SJSA1 (cell line): ENCODE measurements at places on chromosomes 6 and 20.
A peak's percentile ranks its signal among the peaks of the same experiment; 100 is the strongest.

- H3K4me1 ChIP-seq: no peaks in the 10 kb centered on the region
- DNase-seq: no peak
- no peaks in the 10 kb centered on the region for H3K27me3 ChIP-seq
- H3K27ac ChIP-seq: no peak overlapping the region
- no peaks in the 10 kb centered on the region for H3K36me3 ChIP-seq
Observed at GRCh38 chr6:142537612-142538478, 236.0 kb downstream of the ADGRG6 start.

GRCh38 chr6:144993870-144994269 is 708.7 kb downstream of the UTRN start:
- H3K36me3 ChIP-seq: no peaks in the 10 kb centered on the region
- H3K4me1 ChIP-seq: no peaks in the 10 kb centered on the region
- DNase-seq: no peak
- no peak overlapping the region for H3K4me3 ChIP-seq
- H3K27me3 ChIP-seq: no peaks in the 10 kb centered on the region

DNA sequence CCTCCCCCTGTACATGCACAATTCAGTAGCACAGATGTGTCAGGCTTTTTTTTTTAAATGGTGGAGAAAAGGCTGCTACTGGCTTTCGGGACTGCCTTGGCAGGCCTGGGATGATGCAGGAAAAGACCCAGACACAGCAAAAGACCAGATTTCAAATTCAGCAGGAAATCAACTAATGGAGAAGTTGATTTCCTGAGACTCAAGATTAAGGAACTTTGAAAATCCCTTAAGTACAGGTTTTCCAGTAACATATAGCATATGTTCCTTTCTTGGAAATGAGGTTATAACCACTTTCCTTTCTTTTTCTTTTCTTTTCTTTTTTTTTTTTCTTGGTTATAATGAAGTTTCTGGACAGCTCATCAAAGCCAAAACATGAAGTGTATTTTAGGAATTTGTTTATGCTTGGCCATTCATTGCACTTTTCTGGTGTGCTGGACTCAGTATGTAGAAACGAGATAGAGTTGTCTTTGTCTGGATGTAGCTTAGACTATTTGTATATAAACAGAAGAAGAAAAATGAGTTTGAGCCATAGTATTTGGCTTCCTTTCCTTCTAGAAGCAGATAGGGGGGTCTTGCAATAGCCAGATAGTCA is 119.4 kb downstream of the SASH1 start:
- H3K27ac ChIP-seq: no peak overlapping the region
- no peaks in the 10 kb centered on the region for H3K27me3 ChIP-seq
- no peak overlapping the region for H3K4me3 ChIP-seq
- peaks cover 44% of the 10 kb centered on the region for H3K4me1 ChIP-seq

- H3K36me3 ChIP-seq: no peaks in the 10 kb centered on the region
- no peak overlapping the region for H3K4me3 ChIP-seq
- no peaks in the 10 kb centered on the region for H3K27me3 ChIP-seq
- no peaks in the 10 kb centered on the region for H3K4me1 ChIP-seq
Observed at GRCh38 chr20:36647196-36648121, 1.5 kb upstream of the SLA2 start.

DNA sequence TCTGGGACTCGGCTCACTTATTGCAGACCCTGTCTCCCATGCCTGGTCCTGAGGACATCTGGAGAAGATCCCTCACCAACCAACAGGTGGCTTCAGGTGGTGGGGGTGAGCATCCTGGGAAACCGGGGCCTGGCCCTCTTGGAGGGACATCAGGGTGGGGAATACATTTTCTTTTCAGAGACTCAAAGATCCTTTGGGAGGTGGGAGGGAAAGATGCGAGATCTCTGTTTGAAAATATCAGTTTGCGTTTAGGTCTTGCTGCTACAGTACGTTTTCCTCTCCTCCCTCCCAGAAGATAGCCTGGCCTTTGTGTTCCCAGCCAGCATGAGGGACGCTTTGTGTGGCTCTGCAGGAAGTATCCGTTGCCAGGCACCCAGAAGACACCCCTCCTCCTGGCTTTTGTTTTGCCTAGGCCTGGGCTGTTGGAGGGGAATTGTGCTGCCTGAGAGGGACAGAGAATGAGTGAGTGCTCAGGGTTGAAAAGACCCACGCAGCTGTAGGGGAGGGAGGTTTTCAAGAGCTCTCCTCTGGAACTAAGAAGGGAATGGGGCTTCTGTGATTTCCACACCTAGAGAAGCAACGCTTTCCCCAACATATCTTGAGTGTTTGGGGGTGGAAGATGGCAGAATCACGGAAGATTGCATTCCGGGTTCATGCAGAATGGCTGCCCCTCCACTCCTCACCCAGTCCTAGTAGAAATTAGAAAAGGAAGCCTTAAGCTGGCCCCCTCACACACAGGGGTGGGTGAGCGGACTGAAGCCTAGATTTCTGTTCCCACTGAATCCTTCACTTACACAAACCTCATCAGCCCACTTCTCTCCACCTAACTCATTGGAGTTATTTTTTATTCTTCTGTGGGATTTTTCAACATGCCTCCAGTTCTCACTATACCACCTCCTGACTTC is 22.0 kb upstream of the SLC2A12 start:
- H3K36me3 ChIP-seq: no peaks in the 10 kb centered on the region
- no peaks in the 10 kb centered on the region for H3K27me3 ChIP-seq
- H3K4me3 ChIP-seq: no peak overlapping the region
- H3K27ac ChIP-seq: no peak overlapping the region
- DNase-seq: no peak
- H3K4me1 ChIP-seq: peaks cover 6% of the 10 kb centered on the region

GRCh38 chr6:30295837-30296236 is 30.9 kb upstream of the TRIM39 start:
- no peak overlapping the region for H3K27ac ChIP-seq
- no peaks in the 10 kb centered on the region for H3K27me3 ChIP-seq
- DNase-seq: no peak
- peaks cover 40% of the 10 kb centered on the region for H3K36me3 ChIP-seq
- H3K4me1 ChIP-seq: no peaks in the 10 kb centered on the region

- no peak for DNase-seq
Observed at GRCh38 chr6:44309092-44309491, 4.1 kb downstream of the AARS2 start.

DNA sequence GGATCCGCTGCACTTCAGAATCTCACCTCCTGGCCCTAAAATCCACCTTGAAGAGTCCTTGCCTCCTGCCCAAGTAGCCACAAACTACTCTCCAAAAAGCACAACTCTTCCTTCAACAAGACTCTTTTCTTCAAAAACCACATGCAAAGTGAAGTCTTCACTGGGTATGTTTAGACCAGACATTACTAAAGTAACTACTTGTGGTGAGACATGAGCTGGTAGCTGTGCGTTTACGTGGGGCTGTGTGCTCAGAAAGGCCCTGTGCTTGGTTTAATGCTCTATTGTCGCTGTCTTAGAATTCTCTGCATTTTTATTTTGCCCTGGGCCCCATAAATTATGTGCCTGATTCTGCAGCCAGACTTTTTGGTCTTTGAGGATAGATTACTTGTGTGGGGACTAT is 104.4 kb upstream of the HDAC2 start:
- H3K36me3 ChIP-seq: peaks cover 8% of the 10 kb centered on the region
- no peaks in the 10 kb centered on the region for H3K27me3 ChIP-seq
- no peaks in the 10 kb centered on the region for H3K4me1 ChIP-seq
- no peak for DNase-seq

DNA sequence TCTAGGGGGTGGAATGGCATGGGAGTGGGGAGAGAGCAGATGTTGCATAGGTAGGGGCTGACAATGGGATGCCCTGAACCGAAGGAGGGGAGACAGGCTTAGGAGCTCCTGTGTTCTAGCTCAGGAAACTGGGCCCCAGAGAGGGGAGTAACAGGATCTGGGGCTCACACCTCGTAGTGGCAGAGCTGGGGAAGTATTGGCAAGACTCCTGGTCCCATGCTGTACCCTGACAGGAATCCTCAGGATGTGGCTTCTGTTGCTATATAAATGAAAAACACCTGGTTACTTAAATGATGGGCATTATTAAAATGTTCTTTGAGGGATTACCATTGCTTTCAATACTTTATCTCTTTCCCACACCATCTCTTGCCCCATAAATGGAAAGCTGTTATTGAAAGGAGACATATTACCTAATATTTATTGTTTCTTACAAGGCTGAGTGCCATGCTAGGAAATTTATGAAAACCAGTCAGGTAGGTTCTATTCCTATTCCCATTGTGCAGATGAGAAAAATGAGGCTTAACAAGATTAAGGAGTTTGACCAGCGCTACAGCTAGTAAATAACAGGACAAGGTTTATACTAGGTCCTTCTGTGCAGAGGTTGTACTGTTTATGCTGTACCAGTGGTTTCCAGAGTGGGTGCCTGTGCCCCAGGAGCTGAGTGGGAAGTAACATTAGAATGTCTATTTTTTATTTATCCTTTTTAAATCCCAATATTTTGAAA is 35.3 kb upstream of the TCP11 start:
- no peak overlapping the region for H3K27ac ChIP-seq
- no peak for DNase-seq
- peaks cover 73% of the 10 kb centered on the region for H3K4me1 ChIP-seq
- H3K36me3 ChIP-seq: no peaks in the 10 kb centered on the region
- no peaks in the 10 kb centered on the region for H3K27me3 ChIP-seq

DNA sequence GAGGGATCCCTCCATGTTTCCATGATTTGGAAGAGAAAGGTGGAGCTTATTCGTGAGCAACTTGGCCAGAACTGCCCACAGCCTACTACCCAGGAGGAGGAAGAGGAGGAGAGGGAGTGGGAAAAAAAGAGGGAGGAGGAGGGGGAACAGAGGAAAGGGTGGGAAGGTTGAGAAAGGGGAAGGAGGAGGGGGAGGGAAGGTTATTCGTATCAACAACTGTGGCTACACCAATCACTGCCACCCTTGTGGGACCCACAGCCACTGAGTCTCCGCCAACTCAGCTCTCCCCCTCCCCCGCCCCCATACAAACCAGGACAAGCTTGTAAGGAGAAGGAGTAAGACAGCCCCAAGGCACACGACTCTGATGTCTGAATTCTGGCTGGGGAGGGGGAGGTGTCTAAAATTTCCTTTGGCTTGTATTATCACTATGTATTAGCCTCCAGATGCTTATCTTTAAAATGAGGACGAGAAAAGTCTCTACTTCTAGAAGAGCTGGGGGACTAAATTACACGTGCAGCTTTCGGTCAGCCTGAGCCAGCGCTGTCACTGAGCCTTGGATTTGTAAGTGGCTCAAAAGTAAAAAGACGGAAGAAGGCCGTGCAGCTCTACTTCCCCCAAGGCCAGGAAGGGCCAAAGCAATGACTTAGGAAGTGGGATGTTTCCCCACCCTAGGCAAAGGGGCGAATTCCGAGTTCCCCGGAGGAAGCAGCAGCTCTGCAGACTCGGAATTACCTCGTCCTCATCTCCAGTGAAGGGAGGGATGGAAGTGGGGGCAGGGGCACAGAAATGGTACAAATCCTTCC is 1.0 kb downstream of the FKBP1A start:
- peaks cover 21% of the 10 kb centered on the region for H3K36me3 ChIP-seq
- H3K4me1 ChIP-seq: peaks cover 34% of the 10 kb centered on the region
- peak; percentile 62 for DNase-seq
- peak overlapping the region; percentile 80 for H3K4me3 ChIP-seq

DNA sequence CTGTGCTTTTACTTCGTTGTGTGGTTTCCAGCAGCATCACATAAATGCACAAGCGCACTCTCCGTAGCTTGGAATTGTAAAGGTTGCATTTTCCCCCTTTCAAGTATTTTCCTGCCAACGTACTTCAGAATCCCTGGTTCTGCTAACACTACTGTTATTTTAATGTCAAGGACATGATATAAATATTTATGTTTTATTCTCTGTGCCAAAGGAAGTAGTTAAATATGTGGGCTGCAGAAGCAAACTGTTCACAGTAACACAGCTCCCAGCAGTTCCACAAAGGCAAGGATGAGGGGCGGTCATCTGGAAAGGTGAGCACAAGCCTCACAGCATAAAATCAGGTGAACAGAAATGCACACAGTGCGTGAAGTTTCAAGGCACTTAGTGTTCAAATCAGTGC is 85.3 kb upstream of the PDE10A start:
- DNase-seq: no peak
- H3K4me3 ChIP-seq: no peak overlapping the region
- H3K4me1 ChIP-seq: no peaks in the 10 kb centered on the region
- H3K27ac ChIP-seq: no peak overlapping the region
- no peaks in the 10 kb centered on the region for H3K36me3 ChIP-seq

GRCh38 chr20:44692932-44693480 is 22.2 kb upstream of the CCN5 start:
- peaks cover 36% of the 10 kb centered on the region for H3K4me1 ChIP-seq
- peak overlapping the region; percentile 30 for H3K27ac ChIP-seq
- no peak overlapping the region for H3K4me3 ChIP-seq
- H3K27me3 ChIP-seq: no peaks in the 10 kb centered on the region

GRCh38 chr20:52963131-52963530 is 9.0 kb upstream of the TSHZ2 start:
- H3K27ac ChIP-seq: no peak overlapping the region
- 0 out of 2 replicates have a peak, but pooled peaks cover 3% of the 10 kb centered on the region for H3K27me3 ChIP-seq
- DNase-seq: no peak

GRCh38 chr20:14556206-14556605 is 218.8 kb upstream of the FLRT3 start:
- H3K27me3 ChIP-seq: no peaks in the 10 kb centered on the region
- H3K4me1 ChIP-seq: no peaks in the 10 kb centered on the region
- DNase-seq: no peak

- no peaks in the 10 kb centered on the region for H3K4me1 ChIP-seq
- no peak for DNase-seq
- H3K4me3 ChIP-seq: no peak overlapping the region
- no peak overlapping the region for H3K27ac ChIP-seq
Observed at GRCh38 chr20:34052414-34052813, 58.7 kb downstream of the RALY start.

- no peak overlapping the region for H3K4me3 ChIP-seq
- no peaks in the 10 kb centered on the region for H3K27me3 ChIP-seq
- H3K4me1 ChIP-seq: peaks cover 19% of the 10 kb centered on the region
- H3K36me3 ChIP-seq: no peaks in the 10 kb centered on the region
Observed at GRCh38 chr20:4609511-4609910, 112.2 kb upstream of the PRND start.

DNA sequence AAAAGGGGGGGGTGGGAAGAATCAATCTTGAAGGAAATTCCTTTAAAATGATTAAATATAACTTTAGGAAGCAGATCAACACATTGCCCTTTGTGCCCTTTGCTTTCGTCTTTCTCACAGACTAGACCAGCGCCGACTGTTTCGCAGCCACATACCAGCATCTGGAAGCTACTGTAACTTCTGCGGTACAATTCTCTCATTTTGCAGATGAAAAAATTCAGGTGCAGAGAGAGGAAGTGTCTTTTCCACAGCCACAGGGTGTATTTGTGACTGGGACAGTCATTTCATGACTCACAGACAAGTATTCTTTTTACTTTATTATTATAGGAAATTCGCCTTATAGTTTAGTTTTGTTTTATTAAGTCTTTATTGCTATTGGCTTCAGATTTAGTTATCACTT is 84.2 kb downstream of the UST start:
- no peak overlapping the region for H3K27ac ChIP-seq
- DNase-seq: no peak
- no peaks in the 10 kb centered on the region for H3K27me3 ChIP-seq
- peaks cover 3% of the 10 kb centered on the region for H3K4me1 ChIP-seq
